ENCODE measurements at places on chromosomes 3 and 15. TPM values are rescaled to one million over a fixed set of nuclear protein-coding genes. Genes with fewer than 3 reads are reported as not detected.

Gene MESP1
- 0.50 TPM for total RNA-seq

Gene PPP2R3A
- total RNA-seq: 35.0 TPM

Gene TMEM207
- total RNA-seq: not detected

- no peak for DNase-seq
Measured at GRCh38 chr3:52052831-52053306, 3.5 kb downstream of the DUSP7 start.

- no peak for DNase-seq
Measured at GRCh38 chr3:66796343-66796742, 201.8 kb upstream of the KBTBD8 start.

DNA sequence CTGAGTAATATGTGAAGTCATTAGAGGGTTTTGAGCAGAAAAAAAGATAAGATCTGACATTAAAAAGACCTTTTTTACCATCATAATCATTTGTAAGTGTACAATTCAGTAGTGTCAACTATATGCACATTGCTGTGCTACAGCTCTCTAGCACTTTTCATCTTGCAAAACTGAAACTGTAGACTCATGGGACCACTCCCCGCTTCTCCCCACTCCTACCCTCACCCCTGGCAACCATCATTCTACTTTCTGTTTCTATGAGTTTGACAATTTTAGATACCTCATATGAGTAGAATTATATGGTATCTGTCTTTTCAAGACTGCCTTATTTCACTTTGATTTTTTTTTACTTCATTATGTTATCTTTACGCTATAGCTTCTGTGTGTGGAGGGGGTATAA lies 112.8 kb downstream of the NSUN3 start:
- no peak for DNase-seq

- DNase-seq: no peak
Measured at GRCh38 chr3:100602506-100603444, 6.6 kb upstream of the ADGRG7 start.

DNA sequence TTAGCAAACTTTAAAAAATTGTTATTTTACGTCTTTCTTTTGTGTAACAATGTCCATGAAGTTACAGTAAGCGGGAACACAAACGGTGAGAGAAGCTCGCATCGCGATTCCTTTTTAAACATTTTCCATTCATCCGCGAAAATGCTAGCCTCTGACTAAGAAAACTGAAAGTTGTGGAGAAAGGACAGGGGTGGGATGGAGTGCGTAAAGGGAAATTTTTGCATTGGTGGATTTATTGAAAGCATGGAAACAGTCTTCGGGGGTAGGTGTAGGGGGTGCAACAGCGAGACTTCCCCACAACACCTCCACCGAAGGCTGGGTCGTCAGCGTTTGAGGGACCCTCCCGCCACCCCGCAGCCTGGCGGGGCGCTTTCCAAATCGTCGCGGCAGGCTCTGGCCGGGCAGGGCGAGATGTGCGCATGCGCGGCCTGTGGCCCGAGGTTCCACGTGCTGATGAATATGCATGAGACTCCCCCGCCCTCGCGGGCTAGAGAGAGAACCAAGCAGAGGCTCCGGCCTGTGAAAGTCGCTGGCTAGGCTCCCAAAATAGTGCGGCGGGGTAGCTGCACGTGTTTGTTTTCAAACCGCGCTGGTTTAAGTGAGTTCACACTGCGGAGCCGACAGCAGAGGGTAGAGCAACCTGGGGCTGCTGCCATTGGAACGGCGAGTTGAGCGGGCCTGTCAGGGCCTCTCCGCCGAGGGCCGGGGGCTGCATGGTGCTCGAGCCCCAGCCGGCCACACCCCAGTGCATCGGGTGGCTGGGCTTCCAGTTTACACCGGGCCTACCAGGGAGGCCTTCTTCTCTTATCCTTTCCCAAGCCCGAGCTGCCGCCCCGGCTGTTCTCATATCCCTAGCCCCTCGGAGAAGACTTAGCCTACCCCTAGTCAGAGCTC lies 9.9 kb downstream of the ZIC1 start:
- DNase-seq: no peak

Gene WDR93
- total RNA-seq: 1.3 TPM

- DNase-seq: no peak
Measured at GRCh38 chr3:28846971-28847478, 433.8 kb upstream of the RBMS3 start.

DNA sequence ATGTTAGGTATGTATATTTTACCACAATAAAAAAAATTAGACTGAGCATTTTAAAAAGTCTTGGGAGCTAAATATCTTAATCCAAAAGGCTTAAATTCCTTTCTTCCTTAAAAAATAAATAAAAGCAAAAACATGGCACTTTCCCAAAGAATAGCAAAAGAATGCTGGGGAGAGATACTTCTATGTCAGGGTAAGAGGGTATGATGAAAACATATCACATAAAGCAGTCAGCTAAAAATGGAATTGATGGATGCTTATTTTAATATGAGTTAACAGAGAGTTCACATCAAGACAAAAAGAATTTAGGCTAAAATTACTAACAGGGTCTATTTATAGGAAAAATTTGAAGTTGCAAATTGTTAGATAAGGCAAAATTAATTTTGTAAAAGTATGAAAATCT lies 141.0 kb downstream of the MYLK start:
- no peak for DNase-seq

DNA sequence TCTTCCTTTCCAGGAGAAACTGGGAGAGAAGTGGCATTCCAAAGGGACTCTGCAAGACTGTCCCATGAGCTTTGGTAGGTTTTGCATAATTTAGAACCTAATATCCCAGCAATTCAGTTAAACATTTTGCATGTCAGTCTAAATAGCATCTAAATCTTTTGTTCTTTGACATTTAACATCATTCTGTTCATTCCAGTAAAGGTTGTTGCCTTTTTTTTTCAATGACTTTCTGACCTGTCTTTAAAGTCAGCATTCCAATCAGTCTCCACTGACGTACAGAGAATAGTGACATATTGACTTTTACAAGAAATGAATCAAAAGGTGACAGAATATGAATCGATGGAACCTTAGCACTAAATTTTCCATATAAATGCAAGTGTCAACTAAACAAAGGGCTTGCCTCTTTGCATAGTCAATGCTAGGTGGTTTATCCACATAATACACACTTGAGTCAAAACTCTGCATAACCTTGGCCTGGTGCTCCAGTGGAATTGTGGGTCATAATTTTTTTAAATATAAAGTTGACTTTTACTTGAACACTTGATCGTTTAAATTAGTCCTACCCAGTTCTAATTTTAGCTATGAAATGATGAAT lies 370.1 kb downstream of the CNTN6 start:
- DNase-seq: no peak

DNA sequence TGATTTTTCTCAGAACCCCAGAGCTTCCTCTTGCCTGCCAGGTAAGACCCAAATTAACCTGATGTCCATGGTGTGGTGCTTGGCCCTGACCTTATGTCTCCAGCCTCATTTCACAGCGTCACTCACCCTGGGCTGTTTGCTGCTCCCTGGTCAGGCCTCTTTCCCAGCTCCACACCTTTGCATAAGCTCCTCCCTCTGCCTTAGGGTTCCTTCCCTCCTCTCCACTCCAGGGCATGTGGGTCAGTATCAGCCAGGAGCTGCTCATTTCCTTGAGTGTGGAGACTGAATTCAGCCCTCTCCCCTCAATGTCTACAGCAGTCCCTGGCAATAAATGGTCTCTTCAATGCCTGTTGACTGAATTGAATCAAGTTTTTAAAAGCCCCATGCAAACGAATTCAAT lies 75.6 kb upstream of the ANKRD34C start:
- no peak for DNase-seq

DNA sequence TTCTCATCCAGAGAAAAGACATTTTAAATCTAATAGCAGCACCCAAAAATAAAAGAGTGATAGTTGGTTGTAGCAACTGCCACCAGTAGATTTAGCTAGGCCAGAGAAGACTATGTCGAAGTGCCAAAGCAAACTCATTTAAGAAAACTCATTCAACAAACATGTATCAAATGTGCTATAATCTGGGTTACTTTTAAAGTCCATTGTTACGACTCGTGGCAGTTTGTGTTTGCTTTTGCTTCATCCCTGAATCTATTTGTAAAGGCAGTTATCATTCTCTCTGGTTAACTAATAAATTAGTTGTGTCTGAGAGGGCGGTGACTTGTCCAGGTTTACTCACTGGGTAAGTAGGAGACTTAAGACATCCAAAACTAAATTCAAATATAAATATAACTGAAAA lies 159.4 kb downstream of the ZIC4 start:
- no peak for DNase-seq

- DNase-seq: no peak
Measured at GRCh38 chr3:195080125-195080524, 190.8 kb downstream of the XXYLT1 start.

Gene TMC3
- total RNA-seq: 0.10 TPM

- no peak for DNase-seq
Measured at GRCh38 chr15:50764461-50765194, 878 bp downstream of the SPPL2A start.

Gene TGM4
- total RNA-seq: not detected

- DNase-seq: no peak
Measured at GRCh38 chr3:122324871-122325323, at the start of gene CSTA. CSTA (plus strand) TSS chr3:122325248; CDS start chr3:122325293, 45 bp downstream.

GRCh38 chr3:158994386-158994785 lies 192.5 kb downstream of the MFSD1 start:
- DNase-seq: no peak

Gene ELL3
- 2.1 TPM for total RNA-seq

DNA sequence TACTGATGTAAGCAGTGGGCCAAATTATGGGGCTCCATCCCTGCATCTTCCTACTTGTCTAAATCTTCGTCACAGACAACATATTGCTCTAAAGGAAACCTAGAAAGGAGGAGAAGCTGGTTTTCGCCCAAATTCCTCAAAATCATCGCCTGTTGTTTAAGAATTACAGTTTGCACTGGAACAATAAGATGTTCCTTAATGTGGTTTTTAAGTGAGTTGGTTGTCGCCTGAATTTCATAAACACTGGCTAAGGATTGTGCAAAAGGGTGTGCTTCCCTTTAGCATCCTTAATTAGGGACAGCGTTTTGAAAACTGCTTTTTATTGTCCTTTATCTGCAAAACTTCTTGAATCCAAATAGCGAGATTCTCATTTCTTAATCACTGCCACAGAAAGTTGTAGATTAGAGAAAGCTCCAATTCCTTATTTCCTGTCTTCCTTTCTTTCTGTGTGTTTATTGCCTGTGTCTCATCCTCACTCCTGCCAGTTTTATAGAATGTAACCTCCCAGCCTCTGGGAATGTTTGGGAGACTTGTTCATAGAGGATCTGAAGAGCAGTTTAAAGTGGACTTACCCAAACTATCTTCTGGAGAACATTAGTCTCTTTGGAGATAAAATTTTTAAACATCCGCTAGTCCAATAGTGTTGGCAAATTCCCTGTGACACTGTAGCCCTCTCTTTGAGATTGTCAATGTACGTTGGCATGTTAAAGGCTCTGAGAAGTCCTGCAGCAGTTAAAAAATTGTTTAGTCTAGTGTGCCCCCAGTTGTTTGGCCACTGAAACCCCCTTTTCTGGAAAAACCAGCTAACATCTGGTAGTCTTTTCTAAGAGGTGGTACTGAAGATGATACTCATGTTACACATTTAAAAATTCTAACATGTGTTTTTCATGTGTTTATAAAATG lies 50.4 kb downstream of the FLNB start:
- no peak for DNase-seq

GRCh38 chr3:138877226-138877625 lies 42.5 kb upstream of the PIK3CB start:
- DNase-seq: no peak

GRCh38 chr15:85401108-85401774 lies 20.8 kb downstream of the AKAP13 start:
- no peak for DNase-seq

Gene NANOGP8
- 0.36 TPM for total RNA-seq

DNA sequence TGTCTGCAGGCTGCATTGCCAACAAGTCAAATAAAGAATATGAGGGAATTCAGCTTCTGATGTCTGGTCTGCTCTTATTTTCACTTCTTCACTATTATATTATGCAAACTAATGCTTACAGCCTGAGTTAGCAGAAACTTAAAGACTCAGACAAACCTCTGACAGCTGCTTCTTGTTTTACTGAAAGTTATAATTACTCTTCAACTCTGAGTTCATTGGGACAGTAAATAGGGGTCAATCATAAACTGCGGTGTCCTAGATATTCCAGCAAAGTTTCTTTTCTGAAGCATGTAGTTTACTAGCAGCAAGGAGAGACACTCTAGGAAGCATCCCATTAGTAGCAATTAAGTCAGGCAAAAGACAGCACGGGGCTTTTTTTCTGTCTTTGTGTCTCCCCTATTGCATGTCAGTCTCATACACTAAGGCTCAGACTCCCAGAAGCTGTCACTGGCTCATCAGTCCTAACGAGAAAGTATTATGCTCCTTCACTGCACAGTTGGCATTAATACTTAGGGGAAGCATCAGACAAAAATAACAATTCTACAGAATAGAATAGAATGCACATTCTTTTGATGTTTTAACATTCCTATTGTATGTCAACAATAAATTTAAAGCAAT lies 1060.8 kb downstream of the ROBO1 start:
- no peak for DNase-seq

Gene PLA1A
- total RNA-seq: 0.18 TPM

- no peak for DNase-seq
Measured at GRCh38 chr3:16871915-16872842, 12.6 kb upstream of the PLCL2 start.

DNA sequence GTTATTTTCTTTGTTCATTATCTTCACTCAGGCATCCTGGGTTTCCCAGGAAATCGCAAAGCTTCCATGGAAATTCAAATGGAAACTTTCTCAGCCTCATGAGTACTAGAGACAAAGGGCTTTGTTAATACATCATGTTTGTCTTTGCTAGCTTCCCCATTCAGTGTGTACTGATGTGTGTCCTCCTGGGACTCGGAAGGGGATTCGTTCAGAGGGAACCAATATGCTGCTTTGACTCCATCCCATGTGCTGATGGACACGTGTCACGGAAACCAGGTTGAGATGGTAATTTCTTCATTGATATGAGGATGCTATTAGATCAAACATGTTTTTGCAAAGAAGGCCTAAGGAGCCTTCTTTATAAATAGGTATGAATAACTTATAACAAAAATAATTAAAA lies 87.0 kb upstream of the KCNAB1 start:
- no peak for DNase-seq

DNA sequence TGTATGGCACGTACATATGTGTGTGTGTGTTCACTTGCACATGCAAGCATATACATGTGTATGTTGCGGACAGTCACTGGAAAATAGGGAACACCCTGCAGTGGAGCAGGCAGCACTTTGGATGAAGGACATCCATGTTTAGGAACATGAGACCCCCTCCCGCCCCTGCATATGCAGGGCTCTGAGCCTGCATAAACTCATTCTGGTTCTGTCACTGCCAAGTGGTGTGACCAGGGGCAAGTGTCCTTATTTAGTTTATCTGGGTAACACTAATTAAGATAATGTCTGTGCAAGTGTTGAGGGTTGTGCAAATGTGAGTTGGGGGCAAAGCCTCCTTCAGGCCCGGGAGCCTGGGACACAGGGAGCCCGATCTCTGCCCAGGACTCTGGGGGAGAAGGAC lies 105.7 kb downstream of the CORO2B start:
- DNase-seq: no peak

GRCh38 chr3:153885359-153885758 lies 235.8 kb upstream of the ARHGEF26 start:
- no peak for DNase-seq

DNA sequence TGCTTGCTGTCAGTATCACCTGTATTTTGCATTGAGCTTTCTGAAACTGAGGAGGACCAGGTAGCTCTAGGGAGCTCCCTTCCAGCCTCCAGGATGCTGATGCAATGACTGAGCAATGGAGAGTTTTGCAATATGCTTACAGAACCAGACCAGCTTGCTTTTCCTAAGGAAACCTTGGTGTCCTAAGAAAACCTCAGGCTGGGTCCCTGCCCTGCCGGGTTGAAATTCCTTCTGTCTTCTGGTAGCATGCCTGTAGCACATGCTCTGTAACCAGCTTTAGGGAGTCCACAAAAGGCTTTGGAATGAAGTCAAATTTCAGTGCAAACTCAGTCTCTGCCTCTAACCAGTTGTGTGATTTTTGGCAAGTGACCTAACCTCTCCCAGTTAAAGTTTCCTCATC lies 65.8 kb upstream of the GSK3B start:
- DNase-seq: no peak

Data from progenitor cell of endocrine pancreas (in vitro differentiated cells).